ENCODE measurements at places on chromosomes 16 and 17.
A peak's percentile ranks its signal among the peaks of the same experiment; 100 is the strongest.

- no peak for DNase-seq
Measured at GRCh38 chr17:69856946-69857345, 218.1 kb upstream of the KCNJ16 start.

- DNase-seq, result peak; percentile 65
Measured at GRCh38 chr16:67563708-67564468, 1.6 kb downstream of the CTCF start.

DNA sequence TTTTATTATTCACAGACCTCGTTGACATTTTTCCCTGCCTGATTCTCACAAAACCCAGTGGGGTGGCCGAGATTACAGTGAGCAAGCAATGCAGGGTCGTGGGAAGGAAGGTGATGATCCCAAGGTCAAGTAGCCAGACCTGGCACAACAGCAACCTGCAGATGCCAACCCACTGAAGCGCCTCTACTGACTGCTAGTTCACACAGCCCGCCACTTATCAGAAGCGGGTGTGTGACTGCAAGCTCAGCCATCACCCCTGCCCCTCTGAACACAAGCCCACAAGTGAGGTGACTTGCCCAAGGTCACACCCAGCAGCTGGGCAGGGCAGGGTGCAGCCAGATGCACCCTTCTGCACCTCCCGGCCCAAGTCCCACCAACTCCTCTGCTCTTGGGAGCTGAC, 7.1 kb downstream of the TFAP4 start:
- no peak for DNase-seq

DNA sequence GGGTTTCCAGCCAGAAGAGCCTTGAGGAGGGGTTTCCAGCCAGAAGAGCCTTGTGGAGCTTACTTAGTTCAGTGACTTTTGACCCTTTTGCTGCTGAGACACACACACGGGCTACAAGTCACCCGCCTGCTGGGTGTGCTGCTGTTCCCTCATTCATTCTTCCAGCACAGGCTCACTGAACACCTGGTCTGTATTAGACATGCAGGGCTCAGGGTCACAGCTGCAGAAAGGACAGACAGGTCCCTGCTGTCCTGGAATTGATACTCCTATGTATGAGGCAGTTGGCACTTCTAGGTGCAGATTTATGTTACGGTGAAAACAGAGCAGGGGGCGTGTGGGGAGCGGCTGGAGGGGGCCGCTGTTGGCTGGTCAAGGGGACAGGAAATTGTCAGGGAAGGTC, 6.8 kb downstream of the CACNG4 start:
- DNase-seq, result no peak

GRCh38 chr17:34586346-34586846, 7.0 kb downstream of the TMEM132E start:
- no peak for DNase-seq

DNA sequence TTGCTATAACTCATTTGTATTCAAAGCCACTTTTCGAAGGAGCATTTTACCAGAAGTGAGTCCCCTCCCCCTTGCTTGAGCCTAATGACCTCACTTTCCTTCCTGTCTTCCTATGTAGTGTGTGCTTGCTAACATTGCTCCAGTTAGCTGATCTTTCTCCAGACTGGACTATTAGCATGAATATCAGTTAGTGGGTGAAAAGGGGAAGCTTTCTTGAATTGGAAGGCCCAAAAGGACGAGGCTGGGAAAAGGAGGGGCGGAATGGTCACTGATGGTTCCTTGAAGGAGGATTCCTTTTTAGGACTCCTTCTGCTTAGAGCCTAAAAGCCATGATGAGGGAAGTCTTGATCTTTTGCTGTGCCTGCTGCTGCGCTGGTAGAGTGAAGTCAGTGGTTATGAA, 11.9 kb downstream of the MAP3K3 start:
- no peak for DNase-seq

GRCh38 chr17:77815127-77815905, 143.2 kb upstream of the TNRC6C start:
- DNase-seq, result no peak

DNA sequence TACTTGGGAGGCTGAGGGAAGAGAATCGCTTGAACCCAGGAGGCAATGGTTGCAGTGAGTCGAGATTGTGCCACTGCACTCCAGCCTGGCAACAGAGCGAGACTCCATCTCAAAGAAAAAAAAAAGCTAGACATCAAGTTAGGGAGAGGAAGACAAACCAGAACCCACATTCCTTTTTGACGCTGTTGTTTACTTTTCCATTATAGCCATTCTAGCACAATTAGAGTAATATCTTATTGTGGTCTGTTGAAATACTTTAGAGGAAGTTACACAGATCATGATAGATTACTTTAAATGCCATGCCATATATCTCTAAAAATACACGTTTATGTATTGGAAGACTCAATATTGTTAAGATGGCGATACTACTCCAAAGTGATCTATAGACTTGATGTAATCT, 16.5 kb upstream of the ABCC1 start:
- no peak for DNase-seq

DNA sequence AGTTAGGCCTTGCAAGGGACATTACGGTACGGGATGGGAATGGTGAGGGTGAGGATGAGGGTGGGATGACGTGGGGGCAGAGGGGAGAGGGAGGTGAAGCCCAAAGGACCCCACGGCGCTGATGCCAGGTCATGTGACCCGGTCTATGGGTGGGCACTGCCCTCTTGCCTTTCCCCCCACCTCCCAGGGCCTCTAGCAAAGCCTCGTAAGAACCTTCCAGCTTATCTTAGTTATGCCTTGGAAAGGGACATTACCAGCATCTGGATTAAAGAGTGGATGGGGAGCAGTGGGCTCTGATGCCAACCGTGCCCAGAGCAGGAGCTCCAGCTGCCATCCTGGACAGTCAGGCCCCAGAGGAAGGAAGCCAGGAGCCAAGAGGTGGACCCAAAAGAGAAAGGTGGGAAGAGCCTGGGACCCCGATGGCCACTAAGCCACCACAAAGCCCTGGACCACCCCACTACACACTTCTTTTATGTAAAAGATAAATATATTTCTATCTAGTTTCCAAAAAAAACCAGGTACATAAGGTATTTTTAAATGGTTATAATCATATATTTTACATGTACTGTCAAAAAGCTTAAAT, 40.9 kb downstream of the TK2 start:
- DNase-seq, result no peak

DNA sequence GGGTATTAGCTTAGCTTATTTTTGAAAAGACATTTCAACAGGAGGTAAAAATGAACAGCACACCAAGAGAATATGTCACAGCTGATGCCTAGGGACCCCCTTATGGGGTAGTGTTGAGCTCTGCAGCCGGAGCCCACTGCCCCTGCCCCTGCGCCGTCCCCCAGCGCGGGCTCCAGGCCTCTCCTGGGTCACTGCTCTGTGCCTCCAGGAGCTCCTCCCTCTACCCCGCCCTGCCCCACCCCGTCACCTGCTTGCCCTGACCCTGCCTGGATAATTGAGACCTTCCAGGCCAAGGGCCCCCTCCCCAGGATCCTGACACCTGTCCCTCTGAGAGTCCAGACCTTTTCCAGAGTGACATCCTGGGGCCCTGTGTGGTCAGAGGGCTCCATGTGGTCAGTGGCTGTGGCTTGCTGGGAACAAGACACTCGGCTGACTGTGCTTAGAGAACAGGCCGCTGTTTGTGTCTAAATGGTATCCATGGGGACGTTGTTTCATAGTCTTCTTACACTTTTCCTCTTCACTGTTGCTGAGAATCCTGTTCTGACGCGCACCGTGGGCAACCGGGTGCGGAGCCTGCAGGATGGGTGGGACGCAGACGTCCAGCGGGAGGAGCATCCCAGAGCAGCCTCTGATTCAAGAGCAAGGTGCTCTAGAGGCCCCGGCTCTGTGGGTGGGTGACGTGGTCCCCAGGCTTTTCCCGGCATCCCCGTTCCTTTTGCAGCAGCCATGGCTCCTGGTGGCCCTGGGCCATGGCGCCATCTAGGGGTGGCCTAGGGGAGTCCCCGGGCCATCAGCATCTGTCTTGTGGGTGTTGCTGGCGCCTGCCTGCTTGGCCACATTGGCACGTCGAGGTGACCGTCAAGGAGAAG, 20.0 kb upstream of the WFIKKN1 start:
- no peak for DNase-seq

GRCh38 chr17:42407289-42407836, 15.7 kb downstream of the CAVIN1 start:
- DNase-seq, result no peak

DNA sequence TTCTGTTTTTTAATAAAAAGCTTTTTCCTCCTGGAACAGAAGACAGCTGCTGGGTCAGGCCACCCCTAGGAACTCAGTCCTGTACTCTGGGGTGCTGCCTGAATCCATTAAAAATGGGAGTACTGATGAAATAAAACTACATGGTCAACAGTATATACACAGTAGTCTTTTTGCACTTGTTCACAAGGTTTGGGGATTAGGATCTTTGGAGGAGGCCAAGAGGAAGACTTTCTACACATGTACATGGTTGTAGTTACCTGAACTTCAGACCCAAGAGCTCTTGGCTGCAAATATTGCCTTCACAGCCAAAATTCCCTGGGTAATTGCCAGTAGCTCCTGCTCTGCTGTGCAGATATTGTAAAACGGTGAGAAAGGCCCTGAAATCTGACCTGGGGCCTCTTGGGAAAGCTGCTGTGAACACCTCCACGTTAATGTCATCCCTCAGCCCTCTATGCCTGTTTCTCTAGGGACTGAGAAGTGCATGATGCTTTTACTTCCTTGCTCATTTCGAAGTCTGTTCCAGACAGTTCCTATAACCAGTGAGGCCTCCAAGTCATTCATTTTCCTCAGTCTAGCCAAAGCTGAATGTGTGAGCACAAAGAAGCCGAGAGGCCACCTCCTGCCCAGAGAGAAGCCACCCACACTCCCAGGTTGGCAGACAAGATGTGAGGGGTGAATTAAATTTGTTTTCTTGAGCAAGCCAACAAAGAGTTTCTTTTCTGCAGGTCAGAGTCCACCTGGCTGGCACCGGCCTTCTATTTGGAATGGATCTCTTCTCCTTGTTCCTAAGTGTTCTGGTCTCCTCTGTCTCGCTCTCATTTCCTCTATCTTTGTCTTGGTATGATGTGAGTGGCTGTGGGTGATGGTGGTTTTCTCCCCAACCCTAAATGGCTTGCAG, 15.9 kb downstream of the ANKRD40 start:
- DNase-seq, result no peak

GRCh38 chr17:82611140-82612058, 36.8 kb downstream of the WDR45B start:
- no peak for DNase-seq

- peak; percentile 20 for DNase-seq
Measured at GRCh38 chr17:74177018-74177450, 26.4 kb upstream of the RPL38 start.

GRCh38 chr17:39244600-39245570, 19.1 kb upstream of the STAC2 start:
- peak; percentile 40 for DNase-seq

All from stromal cell of bone marrow (primary cell).